IMR-90 (cell line): ENCODE measurements at places on chromosomes 11 and 22. TPM values are rescaled to one million over a fixed set of nuclear protein-coding genes. Genes with fewer than 3 reads are reported as not detected.

Gene OR4C16
- polyA plus RNA-seq = not detected in 2 replicates

GRCh38 chr11:47067401-47067800, 109.3 kb downstream of the ARFGAP2 start:
- no peak for DNase-seq
- H3K4me1 ChIP-seq = peaks cover 1% of the 10 kb centered on the region; the same call in 1 of the 2 replicates
- no peaks in the 10 kb centered on the region for H3K36me3 ChIP-seq
- H3K4me3 ChIP-seq = no peak overlapping the region
- H3K27me3 ChIP-seq = no peaks in the 10 kb centered on the region
- H3K27ac ChIP-seq = no peak overlapping the region

Gene CABP4
- polyA plus RNA-seq = not detected in 2 replicates

GRCh38 chr22:45632791-45633515, 38.7 kb upstream of the ATXN10 start:
- no peaks in the 10 kb centered on the region; the same call in 1 of the 2 replicates for H3K4me1 ChIP-seq
- no peaks in the 10 kb centered on the region for H3K36me3 ChIP-seq
- no peak for DNase-seq

DNA sequence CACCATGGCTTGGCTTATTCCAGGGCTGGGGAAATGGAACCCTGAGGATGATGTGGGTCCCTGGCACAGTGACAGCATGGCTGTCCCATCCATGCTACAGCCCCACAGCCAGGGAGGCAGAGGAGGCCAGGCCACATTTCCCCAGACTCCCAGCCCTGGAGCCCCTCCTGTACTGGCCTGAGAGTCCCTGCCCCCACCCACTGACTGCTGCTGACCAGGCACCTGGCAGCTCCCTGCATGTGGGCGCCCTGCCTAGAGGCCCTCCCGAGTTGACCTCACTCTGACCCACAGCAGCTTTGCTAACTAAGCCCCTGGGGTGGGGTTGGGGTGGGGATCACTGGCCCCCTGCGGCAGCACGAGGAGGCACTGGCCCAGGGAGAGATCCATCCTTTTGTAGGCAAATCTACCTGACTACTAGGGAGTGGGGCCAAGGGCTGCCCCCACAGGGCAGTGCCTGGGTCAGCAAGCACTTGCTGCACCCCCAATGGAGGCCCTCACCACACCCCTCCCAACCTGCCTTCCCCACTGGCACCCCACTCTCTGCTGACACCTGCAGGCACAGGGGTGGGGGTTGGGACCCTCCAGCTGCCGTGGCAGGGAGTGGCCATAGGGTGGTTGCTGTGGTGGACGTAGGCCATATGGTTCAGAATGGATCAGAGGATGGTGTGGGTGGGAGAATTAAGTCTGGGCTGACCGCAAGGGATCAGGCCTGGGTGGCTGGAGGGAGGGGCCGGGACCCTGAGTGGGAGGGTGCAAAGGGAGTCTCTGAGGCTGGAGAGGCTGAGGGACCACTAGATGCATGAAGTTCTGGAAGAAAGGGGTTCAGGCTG, 17.4 kb downstream of the ARVCF start:
- H3K27ac ChIP-seq = no peak overlapping the region
- no peak overlapping the region for H3K4me3 ChIP-seq
- no peak for DNase-seq
- peaks cover 2% of the 10 kb centered on the region; the same call in 1 of the 2 replicates for H3K27me3 ChIP-seq

- DNase-seq = no peak
- no peaks in the 10 kb centered on the region for H3K4me1 ChIP-seq
- no peak overlapping the region for H3K27ac ChIP-seq
- H3K27me3 ChIP-seq = peaks cover 8% of the 10 kb centered on the region
Observed at GRCh38 chr11:342328-342727, 21.7 kb upstream of the IFITM3 start.

DNA sequence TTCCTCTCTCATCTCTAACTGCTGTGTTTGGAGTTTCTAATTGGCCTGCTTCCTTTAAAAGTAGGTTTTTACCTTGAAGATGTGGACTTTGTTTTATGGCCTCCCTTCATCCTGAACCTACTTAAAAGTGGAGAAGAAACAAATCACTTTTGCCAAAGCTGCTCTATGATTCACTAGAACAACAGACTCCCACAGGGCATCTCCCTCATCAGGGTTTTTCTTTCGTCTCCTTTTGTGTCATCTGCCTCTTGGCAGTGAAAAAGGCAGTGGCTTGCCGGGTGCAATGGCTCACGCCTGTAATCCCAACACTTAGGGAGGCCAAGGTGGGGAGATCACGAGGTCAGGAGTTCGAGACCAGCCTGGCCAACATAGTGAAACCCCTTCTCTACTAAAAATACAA, 186.6 kb upstream of the MTNR1B start:
- no peak overlapping the region for H3K27ac ChIP-seq
- H3K27me3 ChIP-seq = no peaks in the 10 kb centered on the region
- DNase-seq = no peak
- H3K4me3 ChIP-seq = no peak overlapping the region
- no peaks in the 10 kb centered on the region for H3K4me1 ChIP-seq

- H3K36me3 ChIP-seq = no peaks in the 10 kb centered on the region
- H3K4me1 ChIP-seq = peaks cover 10% of the 10 kb centered on the region
- H3K27ac ChIP-seq = no peak overlapping the region
- no peaks in the 10 kb centered on the region for H3K27me3 ChIP-seq
Observed at GRCh38 chr11:115458877-115459276, 45.3 kb downstream of the CADM1 start.

Gene HSPB2
- 0.55 and 1.0 TPM in 2 replicates for polyA plus RNA-seq

GRCh38 chr11:76823481-76824028, 37.2 kb upstream of the ACER3 start:
- DNase-seq = peak; percentile 76
- peaks cover 7% of the 10 kb centered on the region for H3K27me3 ChIP-seq
- H3K4me3 ChIP-seq = no peak overlapping the region
- no peak overlapping the region for H3K27ac ChIP-seq

Gene GRM5
- under 0.01 and 0.03 TPM in 2 replicates for polyA plus RNA-seq

DNA sequence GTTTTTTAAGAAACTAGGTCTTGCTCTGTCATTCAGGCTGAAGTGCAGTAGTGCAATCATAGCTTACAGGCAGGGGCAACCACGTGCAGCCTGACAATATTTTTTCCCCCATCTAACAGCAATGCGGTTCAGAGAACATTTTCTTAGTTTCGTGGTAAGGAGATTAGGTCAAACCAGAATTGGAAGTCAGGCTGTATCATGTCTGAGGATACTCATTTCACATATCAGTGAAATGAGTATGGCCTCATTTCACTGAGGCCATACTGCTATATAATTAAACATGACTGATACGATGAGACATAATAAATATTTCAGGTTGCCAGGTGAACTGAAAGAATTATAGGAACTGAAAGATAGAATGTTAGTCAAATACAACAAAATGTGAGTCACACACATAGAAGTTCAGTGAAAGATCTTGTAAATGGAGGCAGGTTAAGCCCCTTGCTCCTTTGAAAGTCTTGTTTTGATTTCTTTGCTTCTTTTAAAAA, 32.5 kb upstream of the IZUMO1R start:
- H3K36me3 ChIP-seq = no peaks in the 10 kb centered on the region
- no peak overlapping the region for H3K27ac ChIP-seq
- DNase-seq = no peak
- H3K4me3 ChIP-seq = no peak overlapping the region
- H3K4me1 ChIP-seq = no peaks in the 10 kb centered on the region
- H3K27me3 ChIP-seq = no peaks in the 10 kb centered on the region

Gene OR10D3
- polyA plus RNA-seq = not detected in 2 replicates

Gene YPEL1
- polyA plus RNA-seq = 1.2 and 1.3 TPM in 2 replicates

Gene TRIM48
- polyA plus RNA-seq = not detected in 2 replicates

- no peaks in the 10 kb centered on the region for H3K4me1 ChIP-seq
- no peak for DNase-seq
- H3K27ac ChIP-seq = no peak overlapping the region
- no peaks in the 10 kb centered on the region for H3K27me3 ChIP-seq
- peaks cover 19% of the 10 kb centered on the region for H3K36me3 ChIP-seq
- H3K4me3 ChIP-seq = no peak overlapping the region
Observed at GRCh38 chr11:74092425-74092824, 78.4 kb downstream of the C2CD3 start.

- no peak overlapping the region for H3K4me3 ChIP-seq
- DNase-seq = no peak
- peaks cover 9% of the 10 kb centered on the region for H3K4me1 ChIP-seq
- no peaks in the 10 kb centered on the region for H3K36me3 ChIP-seq
Observed at GRCh38 chr11:128184981-128185380, 402.4 kb downstream of the ETS1 start.

- H3K27ac ChIP-seq = no peak overlapping the region
- no peak for DNase-seq
- peaks cover 19% of the 10 kb centered on the region for H3K4me1 ChIP-seq
- H3K27me3 ChIP-seq = no peaks in the 10 kb centered on the region
- no peaks in the 10 kb centered on the region for H3K36me3 ChIP-seq
Observed at GRCh38 chr11:119369132-119369925, 12.2 kb downstream of the USP2 start.

DNA sequence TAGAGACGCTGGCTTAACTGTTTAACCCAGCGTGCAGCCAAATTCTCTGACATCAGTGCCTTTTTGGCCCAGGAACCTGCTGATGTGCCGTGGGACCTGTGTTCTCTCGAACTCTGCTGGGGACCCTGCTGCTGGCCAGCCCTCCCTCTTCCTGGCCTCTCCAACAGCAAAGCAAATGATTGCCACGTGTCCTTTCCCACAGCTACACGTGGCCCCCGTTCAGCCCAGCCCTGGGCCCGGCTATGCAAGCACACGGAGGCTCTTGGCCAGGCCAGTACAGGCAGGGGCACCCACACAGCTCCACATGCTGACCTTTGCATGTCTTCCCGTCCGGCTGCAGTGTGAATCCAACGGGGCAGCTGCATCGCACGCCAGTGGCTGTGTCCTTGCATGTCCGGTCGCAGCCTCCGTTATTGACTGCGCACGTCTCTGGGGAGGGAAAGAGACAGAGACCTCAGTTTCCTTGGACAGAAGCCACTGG, 51.6 kb upstream of the TTLL12 start:
- H3K36me3 ChIP-seq = no peaks in the 10 kb centered on the region
- DNase-seq = no peak
- no peak overlapping the region for H3K4me3 ChIP-seq
- H3K27ac ChIP-seq = no peak overlapping the region
- H3K4me1 ChIP-seq = no peaks in the 10 kb centered on the region

DNA sequence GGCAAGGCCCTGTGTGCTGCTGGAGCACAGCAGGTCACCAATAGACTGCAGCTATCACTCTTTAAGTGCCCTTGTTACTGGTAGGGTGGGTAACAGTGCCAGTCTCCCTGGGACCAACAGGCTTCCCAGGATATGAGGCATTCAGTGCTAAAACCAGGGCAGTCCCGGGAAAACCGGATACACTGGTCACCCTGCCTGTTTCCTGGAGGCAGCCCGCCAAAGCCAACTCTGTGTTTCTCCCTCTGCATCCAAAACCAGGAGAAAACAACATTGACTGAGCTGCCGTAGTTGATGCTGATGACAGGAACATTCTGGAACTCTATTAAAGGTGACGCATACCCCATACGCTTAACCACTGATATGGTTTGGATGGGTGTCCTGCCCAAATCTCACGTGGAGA, 149.1 kb downstream of the SHANK2 start:
- H3K36me3 ChIP-seq = peaks cover 3% of the 10 kb centered on the region; the same call in 1 of the 2 replicates
- no peak for DNase-seq
- no peak overlapping the region for H3K4me3 ChIP-seq

DNA sequence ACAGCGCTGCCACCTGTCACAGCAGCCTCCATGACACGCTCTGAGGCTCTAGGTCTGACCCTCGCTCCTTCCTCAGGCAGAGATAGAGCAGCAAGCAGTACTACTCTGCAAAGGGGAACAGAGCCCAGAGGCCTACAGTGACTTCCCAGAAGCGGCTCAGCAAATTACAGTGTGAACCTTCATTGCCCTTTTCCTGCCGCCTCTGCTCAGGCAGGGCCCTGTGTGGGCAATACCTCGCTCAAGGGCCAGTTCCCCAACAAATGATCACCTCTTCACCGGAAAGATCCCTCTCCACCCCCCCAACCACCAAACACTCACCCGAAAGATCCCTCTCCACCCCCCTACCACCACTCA, 12.3 kb downstream of the KIAA0930 start:
- H3K27me3 ChIP-seq = no peaks in the 10 kb centered on the region
- 0 out of 2 replicates have a peak, but pooled peaks cover 2% of the 10 kb centered on the region for H3K36me3 ChIP-seq
- DNase-seq = no peak

GRCh38 chr11:47443817-47444216, 5.1 kb downstream of the RAPSN start:
- no peak for DNase-seq
- no peaks in the 10 kb centered on the region for H3K4me1 ChIP-seq
- H3K36me3 ChIP-seq = no peaks in the 10 kb centered on the region
- no peaks in the 10 kb centered on the region for H3K27me3 ChIP-seq
- H3K27ac ChIP-seq = no peak overlapping the region

DNA sequence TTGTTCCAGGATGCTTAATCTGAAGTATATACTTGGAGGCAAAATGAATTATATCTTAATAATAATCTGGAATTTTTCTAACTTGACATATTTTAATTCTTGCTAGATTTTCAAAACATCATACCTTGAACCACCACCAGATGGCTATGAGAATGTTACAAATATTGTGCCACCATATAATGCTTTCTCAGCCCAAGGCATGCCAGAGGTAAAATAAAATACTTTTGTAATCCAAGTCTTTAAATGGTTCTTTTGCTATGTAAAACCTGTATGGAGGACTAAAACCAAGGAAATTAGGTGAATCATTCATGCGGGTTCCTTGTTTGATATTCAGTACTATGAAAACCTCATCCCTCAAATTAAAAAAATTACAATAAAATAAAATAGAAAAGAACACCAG, 14.4 kb downstream of the NAALAD2 start:
- H3K4me3 ChIP-seq = no peak overlapping the region
- H3K27ac ChIP-seq = no peak overlapping the region
- H3K27me3 ChIP-seq = no peaks in the 10 kb centered on the region
- H3K4me1 ChIP-seq = no peaks in the 10 kb centered on the region
- DNase-seq = no peak

Gene PPARA
- polyA plus RNA-seq = 3.1 and 3.3 TPM in 2 replicates

Gene IPO7
- polyA plus RNA-seq = 32.5 and 40.6 TPM in 2 replicates

DNA sequence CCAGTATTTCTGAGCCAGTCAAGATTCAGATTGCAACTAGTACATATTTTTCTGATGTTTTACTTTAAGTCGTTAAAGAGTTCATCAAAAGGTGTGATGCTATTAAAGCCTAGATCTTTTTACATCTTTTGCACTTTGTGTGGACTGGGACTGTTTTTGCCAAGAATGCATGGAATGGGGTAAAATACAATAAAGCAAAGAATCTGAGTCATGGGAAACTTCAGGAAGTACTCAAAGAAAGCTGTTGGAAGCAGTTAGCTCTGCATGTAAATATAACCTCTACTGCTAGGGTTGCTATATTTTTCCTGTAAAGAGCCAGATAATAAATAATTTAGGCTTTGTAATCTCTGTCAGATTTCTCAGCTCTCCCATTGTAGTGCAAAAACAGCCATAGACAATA, 20.9 kb downstream of the ATXN10 start:
- H3K4me3 ChIP-seq = no peak overlapping the region
- peaks cover 25% of the 10 kb centered on the region for H3K36me3 ChIP-seq
- H3K4me1 ChIP-seq = peaks cover 24% of the 10 kb centered on the region
- no peak overlapping the region for H3K27ac ChIP-seq
- no peaks in the 10 kb centered on the region for H3K27me3 ChIP-seq

- H3K36me3 ChIP-seq = no peaks in the 10 kb centered on the region
- no peak overlapping the region for H3K27ac ChIP-seq
- no peaks in the 10 kb centered on the region for H3K27me3 ChIP-seq
- H3K4me1 ChIP-seq = no peaks in the 10 kb centered on the region
- no peak for DNase-seq
Observed at GRCh38 chr11:82384308-82384707, 349.4 kb downstream of the FAM181B start.
